ENCODE measurements at places on chromosomes 2 and 18. TPM values are rescaled to one million over a fixed set of nuclear protein-coding genes. Genes with fewer than 3 reads are reported as not detected.

- DNase-seq, result no peak
Observed at GRCh38 chr2:43212216-43212835, 14.1 kb downstream of the ZFP36L2 start.

GRCh38 chr2:71545572-71546274 is 92.4 kb downstream of the DYSF start:
- no peak for DNase-seq

- peak; percentile 28 for DNase-seq
Observed at GRCh38 chr18:51236225-51236624, 38.7 kb upstream of the MEX3C start.

- peak; percentile 66 for DNase-seq
Observed at GRCh38 chr2:121095257-121096080, 189.5 kb downstream of the TFCP2L1 start.

BMP10 gene
- not detected for total RNA-seq

GPBAR1 gene
- not detected for total RNA-seq

PROC gene
- total RNA-seq, result not detected
